ENCODE measurements at places on chromosomes 4 and X. TPM values are rescaled to one million over a fixed set of nuclear protein-coding genes. Genes with fewer than 3 reads are reported as not detected.

TLR10 gene
- 0.64 TPM for polyA plus RNA-seq

IGSF1 gene
- polyA plus RNA-seq = 15.4 TPM

MGAT4D gene
- polyA plus RNA-seq = not detected

GRCh38 chr4:107719207-107719921 is 670 bp downstream of the PAPSS1 start:
- no peak for DNase-seq

DNA sequence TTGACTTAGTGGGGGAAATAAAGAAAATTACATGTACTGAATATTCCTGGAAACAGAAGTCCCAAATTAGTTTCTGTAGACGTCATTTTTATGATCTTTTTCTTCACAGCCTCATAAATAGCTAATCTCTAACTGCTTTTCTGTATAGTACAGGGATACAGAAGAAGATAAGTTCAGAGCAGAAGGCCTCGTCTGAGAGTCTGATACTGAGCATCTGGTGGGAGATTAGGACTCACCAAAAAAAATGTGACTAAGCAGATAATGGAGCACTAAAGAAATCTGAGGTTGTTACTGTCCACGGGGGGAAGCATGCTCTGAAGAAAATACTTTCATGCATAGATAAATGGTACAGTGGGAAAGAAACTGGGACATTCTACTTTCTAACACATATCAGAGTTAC is 115.3 kb upstream of the TRPC5 start:
- no peak for DNase-seq

GRCh38 chr4:187184508-187184907 is 460.9 kb upstream of the FAT1 start:
- no peak for DNase-seq

Data from right renal cortex interstitium (tissue), 3 donors.